ENCODE measurements at places on chromosomes 12 and 14.

- DNase-seq: no peak
These were observed 17.4 kb downstream of the LRP6 start for GRCh38 chr12:12249216-12250050.

- DNase-seq: no peak
These were observed 27.8 kb upstream of the GPR132 start for GRCh38 chr14:105093038-105093430.

DNA sequence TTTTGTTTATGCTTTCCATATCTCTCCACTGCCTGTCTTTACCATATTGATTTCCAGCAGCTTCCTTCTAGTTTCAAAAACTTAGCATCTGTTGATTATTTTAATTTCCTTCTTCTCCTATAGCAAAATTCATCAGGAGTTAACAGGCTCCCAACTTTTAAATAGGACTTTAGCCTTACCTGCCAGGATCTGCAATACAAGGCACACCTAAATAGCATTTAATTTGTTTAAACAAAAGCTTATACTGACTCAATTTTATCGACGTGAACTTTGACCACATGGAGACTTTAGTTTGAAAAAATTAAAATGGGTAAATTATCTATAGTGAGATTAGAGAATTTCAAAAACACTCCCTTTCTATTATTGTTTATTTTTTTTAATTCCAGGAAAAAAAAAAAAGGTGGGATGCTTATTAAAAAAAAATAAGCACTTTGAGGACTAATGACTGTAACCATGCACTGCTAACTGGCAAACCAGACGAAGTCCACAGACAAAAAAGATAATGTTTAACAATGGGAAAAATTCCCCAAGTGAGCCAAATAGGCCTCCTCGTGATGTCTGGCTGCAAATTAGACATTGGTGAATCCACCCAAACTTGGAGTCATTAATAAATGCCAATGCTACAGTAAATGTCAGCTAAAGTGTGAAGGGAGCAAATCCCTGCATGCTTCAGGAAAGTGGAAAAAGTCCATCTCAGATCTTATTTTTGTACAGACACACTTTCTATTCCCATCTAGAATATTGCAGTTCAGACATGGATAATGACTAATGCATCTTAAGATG is 40.7 kb downstream of the RMST start:
- DNase-seq: no peak

DNA sequence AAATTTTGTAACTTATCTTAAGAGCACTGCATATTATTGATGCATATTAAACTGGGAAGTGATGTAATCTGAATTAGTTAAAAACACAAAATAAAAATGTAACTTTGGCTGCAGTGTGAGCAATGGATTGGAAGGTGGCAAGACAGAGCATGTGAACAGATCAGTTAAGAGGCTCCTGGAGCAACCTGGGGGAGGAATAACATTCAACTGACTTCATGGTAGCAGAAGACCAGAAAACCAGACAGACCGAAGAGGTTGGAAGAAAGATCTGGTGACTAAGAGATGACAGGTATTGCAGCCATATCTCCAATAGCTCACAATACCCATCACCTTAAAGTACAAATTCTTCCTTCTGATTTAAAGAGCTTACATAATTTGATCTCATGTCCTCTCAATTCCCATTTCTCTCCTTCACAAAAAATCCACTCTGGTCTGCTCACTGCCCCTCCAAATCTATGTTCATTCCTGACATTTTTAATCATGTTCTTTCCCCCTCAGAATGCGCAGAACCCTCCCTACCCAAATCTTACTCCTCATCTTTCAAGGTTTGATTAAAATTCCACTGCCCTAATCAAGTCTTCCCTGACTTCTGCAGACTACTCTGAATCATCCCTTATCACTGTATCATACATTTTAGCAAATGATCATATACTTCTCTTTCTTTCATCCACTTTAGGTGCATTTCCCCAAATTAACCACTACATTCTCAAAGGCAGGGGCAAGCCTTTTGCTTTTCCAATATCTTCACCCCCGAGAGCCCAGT is 51.5 kb downstream of the DUSP16 start:
- no peak for DNase-seq

- DNase-seq: no peak
These were observed 3.8 kb downstream of the C14orf93 start for GRCh38 chr14:23006188-23006534.

DNA sequence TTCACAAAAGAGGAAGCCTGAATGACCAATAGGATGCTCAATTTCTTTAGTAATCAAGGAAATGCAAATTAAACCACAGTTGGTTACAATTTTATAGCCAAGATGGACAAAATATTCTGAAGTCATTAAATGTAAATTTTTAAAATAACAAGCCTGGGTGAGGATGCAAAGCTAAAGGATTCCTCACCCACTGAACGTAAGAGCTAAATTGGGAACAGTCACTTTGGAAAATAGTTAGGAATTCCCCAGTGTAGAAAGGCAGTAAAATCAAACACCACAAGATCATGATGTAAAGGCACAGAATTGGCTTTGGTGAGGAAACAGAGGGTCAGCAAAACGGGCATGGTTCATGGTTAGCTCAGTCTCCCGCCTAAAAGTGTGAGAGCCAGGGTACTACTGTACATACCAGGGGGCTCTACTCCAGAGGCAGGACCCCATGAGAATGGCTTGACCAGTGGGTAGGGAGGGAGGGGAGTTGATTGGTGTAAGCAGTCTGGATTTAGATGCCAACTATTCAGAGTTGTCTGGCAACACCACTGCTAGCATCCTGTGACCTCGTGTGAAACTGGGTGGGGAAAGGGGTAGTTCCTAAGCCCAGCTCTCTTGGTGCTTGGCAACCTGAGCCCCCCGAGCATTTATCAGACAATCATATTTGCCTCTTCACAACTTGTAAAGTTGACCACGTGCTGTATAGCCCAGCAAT is 213.4 kb upstream of the EGLN3 start:
- DNase-seq: no peak

DNA sequence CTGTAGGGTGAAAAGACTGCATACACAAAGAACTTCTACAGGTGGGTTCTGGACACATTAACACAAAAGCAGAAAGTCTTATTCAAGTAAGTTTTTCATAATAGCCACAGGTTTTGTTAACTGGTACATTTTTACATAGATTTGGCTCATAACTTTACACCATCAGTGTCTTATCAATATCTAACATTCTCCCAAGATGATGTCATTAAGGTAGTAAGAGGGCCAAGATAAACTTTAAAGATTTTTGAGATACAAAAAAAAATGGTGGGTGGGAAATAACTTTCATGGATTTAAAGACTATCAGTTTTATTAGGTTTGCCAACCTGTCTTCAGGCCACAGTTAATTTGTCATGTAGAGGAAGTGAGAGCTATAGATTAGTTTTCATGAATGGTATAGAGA is 1.7 kb downstream of the SUPT16H start:
- DNase-seq: peak; percentile 27

DNA sequence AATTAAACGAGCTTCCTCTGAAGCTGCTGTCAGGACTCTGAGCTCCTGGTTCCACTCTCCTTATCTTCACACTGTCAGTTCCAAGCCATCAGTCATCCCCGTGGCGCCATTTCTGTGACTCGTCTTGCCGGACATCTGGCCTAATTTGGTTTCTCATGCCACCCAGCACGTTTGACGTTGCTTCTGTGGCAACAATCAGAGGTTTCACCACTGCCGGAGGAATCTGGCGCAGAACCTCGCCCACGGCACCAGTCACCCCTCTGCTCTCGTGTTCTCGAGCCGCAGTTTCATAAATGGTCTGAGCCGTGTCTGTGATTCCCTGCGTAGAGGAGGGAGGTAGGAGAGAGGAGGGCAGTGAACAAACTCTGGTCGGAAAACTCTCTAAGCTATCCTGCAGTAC is 29.7 kb downstream of the BDKRB1 start:
- DNase-seq: no peak

GRCh38 chr12:1469070-1469469 is 125.3 kb downstream of the FBXL14 start:
- no peak for DNase-seq

All from mesendoderm (in vitro differentiated cells).